ENCODE measurements at places on chromosomes 2 and 18.

DNA sequence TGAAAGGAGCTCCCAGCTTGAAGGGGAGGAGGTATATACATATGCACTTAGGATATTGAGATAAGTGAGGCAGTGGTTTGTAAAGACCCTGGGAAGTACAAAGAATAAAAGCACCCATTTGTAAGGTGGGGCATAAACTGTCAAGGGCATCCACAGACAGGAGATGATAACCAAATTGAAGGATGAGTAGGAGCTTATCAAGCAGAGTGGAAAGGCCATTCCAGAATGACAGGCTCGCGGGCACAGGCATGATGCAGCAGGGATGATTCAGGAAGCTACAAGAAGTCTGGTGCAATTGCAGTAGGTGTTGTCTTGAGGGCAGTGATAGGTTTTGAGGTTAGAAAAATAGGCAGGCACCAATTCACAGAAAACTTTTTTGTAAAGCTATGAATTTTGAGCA lies 504.8 kb downstream of the PIK3C3 start:
- no peak for DNase-seq

DNA sequence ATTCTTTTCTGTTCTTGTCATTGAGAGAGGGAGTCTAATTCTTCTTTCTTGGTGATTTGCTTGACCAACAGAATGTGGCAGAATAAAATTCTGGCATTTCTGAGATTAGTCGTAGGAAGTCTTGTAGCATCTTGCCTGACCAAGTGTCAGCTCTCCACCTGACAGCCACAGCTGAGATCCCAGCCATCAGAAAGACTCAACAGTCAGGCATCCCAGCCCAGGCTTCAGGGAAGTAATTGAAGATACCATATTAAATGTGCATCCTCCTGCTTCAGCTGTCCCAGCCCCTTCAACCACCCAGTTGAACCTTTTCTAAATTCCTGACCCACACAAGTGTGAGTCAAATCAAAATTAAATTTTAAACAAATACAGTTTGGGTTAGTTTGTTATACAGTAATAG lies 208.3 kb downstream of the PIK3C3 start:
- no peak for DNase-seq

GRCh38 chr2:71417300-71418202 lies 35.8 kb upstream of the DYSF start:
- no peak for DNase-seq

- peak; percentile 22 for DNase-seq
Measured at GRCh38 chr2:179268277-179268925, 3.8 kb upstream of the SESTD1 start.

GRCh38 chr2:145021962-145022665 lies 502.2 kb upstream of the ZEB2 start:
- no peak for DNase-seq

DNA sequence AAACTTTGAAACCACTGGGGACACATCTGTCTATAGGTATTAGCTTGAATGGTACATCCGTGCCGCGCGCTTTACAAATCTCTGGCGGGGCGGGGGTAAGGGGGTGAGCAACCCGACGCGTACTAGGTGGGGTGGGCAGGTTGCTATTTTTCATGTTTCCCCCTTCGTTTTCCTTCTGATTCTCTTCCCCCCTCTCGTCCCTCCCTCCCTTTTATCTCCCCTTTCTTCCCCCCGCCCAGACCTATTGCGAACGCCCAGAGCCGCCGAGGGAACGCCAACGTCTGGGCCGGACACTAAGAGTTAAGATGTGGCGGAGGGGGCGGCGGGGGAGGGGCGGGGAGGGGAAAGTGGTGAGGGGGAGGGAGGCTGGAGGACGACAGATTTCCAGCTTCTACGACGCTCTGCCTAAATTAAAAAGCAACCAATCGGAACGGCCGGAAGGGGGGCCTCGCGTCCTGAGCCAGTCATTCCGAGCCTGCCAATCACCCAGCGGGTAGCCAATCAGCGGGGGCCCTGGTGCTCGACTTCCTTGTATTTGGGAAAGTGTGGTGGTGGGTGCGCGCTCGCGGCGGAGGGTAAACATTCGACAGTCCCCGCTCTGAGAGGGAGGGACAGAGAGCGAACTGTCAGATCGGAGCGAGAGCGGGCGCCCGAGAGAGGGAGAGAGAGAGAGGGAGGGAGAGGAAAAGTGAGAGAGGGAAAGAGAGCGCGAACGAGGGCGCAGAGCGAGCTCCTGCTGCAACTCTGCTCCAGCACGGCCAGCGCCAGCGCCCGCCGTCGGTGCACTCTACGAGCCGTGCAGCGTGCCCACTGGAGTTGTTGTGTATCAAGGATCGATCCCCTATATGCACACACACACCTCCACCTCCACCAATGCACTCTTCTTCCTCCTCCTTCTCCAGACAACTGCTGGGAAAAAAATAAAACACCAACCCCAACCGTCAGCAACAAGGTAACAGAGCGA lies at the start of gene POU3F3:
TSS of gene POU3F3 (plus strand) at position 582 of the 964 bp plus-strand sequence. CDS start 1,396 bp downstream, outside the sequence.
- peak; percentile 64 for DNase-seq

DNA sequence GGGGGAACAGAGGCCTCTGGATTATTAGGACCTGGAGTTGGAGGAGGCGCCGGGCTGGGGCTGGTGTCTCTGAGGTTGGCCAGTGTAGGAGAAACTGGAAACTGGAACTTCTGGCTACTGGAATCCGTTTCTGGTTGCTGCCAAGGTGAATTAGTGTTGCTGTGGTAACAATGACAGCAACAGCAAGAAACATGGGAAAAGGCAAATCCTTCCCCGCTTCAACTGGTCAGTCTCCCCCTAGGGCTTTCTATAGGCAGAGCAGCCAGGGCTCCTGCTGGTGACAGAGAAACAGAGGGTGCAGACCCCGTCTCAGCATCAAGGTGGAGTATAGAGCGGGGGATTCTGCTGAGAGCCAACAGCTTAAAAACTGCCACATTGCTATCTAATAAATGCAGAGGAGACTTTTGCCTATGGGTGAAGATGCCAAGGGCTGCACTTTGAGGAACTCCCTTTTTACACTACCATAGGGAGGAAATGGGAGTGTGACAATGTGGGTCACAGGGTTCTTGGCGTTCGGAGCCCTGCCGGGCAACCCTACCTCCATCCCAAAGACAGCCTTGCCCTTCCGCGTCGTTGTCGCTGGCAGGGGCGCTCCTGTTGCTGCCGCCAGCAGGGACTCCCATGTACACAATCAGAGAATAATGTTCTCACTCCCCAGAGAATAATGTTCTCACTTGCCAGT lies 81.4 kb upstream of the CABLES1 start:
- no peak for DNase-seq

DNA sequence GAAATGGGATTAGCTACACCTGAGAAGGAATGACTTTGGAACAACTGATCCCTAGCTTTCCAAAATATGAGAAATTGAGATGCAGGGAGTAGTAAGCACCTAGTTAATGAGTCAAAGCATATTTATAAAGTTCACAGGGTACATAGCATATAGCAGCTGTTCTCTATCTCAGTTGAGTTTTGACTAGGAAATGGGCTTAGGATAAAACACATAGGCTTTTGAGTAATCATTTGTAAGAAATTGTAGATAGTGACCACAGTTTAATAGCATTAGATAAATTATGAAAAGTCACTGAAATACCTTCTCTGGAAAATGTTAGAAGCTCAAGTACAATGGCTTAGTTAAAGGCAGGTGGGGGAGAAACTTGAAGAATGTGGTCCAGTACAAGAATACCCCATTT lies 444.7 kb upstream of the TNP1 start:
- no peak for DNase-seq

- DNase-seq = no peak
Measured at GRCh38 chr2:147451902-147452515, 392.8 kb upstream of the ACVR2A start.

DNA sequence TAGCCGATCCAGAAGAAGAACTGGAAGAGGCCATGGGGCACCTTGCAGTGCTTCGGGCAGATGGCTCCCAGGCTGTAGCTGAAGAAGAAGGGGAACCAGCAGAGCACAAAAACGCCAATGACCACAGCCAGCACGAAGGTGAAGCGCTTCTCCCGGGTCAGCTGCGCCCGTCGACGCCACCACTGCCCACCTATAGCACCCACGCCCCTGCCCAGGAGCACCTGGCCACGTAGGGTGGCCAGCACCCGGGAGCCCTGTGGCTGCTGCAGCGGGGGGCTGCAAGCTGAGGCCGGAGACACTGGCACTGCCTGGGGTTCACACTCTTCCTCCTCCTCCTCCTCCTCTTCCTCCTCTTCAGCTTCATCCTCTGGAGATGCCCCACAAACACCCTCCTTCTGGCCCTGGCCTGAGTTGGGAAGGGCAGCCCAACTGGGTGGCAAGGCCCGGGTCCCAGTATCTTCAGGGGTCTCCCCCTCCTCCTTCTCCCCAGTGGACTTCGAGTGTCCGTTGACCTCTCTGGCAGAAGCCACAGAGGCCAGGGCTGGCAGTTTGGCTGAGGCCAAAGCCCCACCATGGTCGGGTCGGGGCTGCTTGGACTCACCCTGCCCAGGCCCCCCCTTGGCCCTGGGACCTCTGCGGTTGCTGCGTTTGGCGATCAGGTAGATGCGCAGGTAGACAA lies 1.3 kb downstream of the ADRA2B start:
- DNase-seq = no peak

DNA sequence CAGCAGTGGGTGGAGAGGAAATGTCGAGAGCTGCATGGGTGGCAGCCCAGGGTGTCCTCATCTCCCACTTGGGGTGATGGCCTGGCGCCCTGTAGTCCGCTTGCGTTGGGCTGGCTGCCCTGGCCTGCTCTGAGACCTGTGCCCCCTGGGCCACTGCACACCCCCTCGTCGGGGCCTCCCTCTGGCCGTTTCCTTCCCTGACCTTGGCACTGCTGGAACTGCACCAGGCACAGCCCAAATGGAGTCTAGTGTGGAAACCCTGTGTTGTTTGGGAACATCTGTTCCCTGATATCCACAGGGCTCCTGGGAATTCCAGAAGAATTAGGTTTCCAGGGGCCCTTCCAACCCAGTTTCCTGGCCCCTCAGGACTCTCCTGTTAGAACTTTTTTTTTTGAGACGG lies 13.9 kb downstream of the EFHD1 start:
- no peak for DNase-seq

DNA sequence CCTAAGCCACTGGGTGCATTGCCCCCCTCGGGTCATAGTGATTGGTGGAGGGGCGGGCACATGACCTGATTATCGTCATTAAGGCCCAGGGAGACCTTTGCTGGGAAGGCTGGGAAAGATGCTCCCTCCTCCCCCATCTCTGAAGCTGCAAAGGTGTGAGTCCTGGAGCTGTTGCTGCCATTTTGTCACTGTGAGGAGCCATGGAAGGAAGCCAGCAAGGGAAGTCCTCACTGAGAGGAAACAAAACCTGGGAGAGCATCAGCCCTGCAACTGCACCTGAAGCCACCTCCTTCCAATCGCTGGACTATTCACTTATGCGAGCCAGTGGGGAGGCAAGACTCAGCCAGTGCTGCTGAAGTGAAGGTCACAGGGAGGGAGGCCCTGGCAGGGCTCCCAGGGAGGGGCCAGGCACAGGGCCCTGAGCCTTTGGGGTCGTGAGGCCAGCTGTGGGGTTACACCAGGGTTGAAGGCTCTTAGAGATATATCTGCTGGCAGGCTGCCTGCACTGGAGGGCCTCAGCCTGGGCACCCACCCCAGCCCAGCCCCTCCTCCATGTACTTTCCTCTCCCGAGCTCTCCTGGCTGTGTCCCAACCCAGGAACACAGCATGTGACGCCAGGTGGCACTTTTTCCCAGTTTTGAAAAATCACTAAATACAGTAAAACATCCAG lies 10.7 kb upstream of the FAHD2A start:
- DNase-seq = no peak

DNA sequence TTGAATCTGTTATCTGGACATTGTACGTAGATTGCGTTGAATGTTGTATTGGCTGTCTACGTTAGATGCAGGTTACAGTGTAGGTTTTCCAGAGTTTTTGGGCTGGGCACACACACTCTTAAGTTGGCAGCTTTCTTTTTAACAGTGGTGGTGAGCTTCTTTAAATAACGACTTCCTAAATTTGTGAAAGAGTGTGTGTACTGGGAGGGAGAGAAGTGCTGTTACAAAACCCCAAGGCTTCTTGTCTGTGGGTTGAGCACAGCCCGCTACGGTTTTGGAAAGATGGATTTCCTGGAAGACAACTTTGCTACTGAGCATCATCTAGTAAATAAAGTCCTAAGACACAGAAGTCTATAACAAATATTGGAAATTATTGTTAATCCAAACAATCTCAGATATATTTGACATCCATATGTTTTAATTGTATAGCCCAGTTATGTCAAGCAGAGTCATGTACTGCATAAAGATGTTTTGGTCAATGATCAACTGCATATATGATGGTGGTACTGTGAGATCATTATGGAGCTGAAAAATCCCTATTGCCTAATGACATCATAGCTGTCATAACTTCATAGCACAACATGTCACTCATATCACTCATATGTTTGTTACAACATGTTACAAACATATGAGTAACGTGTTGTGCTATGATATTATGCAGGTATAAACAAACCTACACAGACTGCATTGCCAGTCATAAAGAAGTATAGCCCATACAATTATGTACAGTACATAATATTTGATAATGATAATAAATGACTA lies 7.9 kb upstream of the THUMPD2 start:
- DNase-seq = no peak
